ENCODE measurements at places on chromosomes 5 and 9.

GRCh38 chr9:135491764-135492163 is 8.7 kb upstream of the MRPS2 start:
- DNase-seq = no peak

DNA sequence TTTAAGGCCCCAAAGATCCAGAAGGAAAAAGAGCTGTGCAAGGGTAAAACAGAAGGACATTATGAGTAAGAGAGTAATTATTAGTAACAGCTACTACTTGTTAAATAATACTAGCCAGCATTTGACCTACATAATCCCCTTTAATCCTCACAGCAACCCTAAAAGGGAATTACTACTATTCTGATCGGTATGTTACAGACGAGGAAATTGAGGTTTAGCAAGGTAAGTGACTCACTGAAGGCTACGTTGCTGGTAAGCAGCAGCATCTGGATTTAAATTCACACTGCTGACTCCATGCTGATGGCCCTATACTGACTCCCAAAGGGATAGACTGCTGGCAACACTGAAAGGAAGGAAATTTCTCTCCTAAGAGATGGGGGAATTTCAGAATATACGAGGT is 3.7 kb upstream of the FSD1L start:
- no peak for DNase-seq

DNA sequence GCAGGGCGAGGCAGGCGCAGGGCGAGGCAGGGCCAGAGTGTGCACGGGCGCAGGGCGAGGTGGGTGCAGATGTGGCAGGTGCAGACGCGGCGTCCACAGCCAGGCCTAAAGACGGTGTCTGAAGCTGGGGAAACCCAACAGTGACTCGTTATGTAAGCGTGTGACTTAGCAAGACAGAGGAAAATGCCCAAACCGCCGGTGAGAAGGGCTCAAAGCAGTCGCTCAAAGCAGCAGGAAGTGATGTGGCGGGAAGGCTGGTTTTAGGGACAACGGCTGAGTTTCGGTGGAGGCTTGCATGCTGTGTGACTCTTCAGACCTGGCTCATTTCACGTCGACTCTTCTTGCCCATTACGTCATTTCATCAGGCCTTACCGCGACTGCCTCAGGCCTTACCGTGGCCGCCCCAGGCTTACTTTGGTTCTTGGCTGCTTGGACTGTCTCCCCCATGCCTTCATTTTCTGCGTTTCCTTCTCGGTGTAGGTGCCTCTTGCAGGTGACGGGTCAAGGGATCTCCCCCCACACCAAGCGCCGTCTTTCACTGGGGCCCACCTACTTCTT is 50.5 kb upstream of the EXOC3 start:
- DNase-seq = peak; percentile 78

DNA sequence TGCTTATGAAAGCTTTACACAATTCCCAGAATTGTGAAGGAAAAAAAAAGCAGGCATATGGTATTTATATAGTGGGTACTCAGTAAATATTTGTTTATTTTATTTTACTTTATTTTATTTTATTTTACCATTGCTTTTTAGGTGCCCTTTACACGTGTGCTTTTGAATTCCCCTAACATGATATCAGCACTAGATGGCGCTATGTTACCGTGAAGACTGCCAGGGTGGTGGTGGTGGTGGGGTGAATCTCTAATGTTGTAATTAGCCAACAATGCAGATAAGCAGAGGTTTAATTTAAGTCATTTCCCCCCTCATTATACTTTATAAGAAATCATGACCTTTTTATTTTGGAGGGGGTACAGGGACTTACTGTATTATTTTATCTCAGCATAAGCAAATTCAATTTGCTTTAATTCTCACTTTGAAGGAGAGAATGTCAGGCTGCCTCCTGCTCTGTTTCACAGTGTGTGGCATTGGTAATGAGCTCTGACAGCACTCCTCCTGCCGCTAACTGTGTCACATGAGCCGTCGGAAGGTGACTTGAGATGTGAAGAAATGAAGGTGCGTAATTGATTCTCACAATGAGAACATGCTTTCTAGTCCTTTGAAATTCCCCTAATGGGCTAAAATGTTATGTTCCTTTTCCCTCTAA is 165.6 kb downstream of the YTHDC2 start:
- no peak for DNase-seq

GRCh38 chr5:128154943-128155342 is 71.4 kb downstream of the SLC12A2 start:
- DNase-seq = no peak

- DNase-seq = no peak
Measured at GRCh38 chr5:2867373-2867933, 116.0 kb upstream of the IRX2 start.

- no peak for DNase-seq
Measured at GRCh38 chr5:122401976-122402725, 90.1 kb downstream of the SNCAIP start.

- DNase-seq = no peak
Measured at GRCh38 chr9:105701145-105701544, 6.8 kb downstream of the TMEM38B start.

GRCh38 chr5:135737701-135738563 is 96.5 kb upstream of the SLC25A48 start:
- no peak for DNase-seq

DNA sequence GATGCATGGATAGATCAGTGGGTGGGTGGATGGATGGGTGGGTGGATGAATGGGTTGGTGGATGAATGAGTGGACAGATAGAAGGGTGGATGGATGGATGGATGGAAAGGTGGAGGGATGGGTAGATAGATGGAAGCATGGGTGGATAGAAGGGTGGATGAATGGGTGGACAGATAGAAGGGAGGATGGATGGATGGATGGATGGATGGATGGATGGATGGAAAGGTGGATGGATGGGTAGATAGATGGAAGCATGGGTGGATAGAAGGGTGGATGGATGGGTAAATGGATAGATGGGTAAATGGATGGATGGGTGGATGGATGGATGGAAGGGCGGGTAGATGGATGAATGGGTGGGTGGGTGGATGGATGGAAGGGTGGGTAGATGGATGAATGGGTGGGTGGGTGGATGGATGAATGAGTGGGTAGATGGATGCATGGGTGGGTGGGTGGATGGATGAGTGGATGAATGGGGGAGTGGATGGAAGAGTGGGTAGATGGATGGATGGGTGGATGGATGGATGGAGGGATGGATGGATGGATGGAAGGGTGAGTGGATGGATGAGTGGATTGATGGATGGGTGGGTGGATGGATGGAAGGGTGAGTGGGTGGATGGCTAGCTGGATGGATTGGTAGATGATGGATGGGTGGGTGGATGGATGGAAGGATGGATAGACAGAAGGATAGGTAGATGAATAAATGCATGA is 87.7 kb upstream of the ASS1 start:
- DNase-seq = no peak

DNA sequence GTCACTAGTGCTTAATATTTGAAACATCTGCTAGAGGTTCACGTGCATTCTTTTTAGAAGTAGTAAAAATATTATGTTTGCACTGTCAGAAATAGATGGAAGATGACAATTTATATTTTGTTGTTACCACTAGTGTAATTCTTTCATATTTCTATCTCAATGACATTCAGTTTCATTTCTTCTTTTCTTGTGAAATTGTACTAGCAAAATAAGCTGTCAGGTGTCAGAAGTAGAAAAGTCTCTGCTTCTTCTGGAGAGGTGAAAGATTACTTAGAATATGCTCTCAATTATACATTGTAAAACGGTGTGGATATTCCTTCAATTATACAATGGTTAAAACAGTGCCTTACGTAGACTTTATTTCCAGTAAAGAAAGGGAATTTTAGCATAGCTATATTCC is 395.4 kb downstream of the CSNK1G3 start:
- no peak for DNase-seq

DNA sequence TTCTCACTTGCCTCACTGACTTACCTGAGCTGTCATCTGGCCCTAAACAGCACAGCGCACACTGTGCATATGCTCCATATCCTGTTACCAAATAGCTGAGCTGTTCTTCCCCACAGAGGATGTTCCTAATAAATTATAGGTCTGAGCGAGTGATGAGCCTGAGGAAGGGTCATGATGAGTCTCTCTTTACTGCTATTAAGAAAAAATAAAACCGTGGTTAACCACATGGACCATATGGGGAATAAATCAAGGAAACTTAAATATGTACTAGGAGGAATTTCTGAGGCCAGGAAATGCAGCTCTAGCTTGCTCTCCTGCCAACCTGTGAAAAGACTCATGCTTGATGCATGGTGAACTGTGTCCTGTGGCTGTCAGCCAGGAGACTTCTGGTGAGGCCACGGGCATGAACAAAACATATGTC is 424.8 kb upstream of the DMAC1 start:
- no peak for DNase-seq

- DNase-seq = no peak
Measured at GRCh38 chr5:113255105-113255504, 179.7 kb downstream of the TSSK1B start.

- DNase-seq = no peak
Measured at GRCh38 chr9:76900884-76901440, 5.0 kb downstream of the PRUNE2 start.

- no peak for DNase-seq
Measured at GRCh38 chr5:130289132-130290088, 385.1 kb downstream of the CHSY3 start.

DNA sequence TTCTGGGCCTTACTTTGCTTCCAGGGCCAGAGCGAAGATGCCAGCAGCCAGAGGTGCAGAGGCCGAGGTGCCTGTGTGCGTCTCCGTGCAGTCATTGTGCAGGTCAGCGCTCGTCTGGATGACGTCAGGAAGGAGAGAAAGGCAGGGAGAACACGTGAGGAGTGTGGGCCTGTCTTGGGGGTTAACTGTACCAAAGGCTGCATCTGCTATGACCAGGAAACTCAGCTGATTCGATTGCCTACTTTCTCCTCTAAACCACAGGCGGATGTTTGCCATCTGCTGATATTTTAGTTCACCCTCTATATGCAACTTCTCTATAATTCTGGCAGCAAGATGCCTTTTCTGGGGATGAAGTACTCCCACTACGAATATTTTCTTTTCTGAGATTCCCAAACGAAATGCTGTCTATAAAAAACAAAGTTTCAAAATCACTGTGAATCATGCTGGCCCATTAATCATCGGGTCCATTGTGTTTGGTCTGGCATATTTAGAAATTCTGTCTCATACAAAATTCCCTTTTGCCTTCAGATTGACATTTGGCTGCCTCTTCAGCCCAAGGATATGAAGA is 24.8 kb downstream of the PCSK1 start:
- DNase-seq = no peak

DNA sequence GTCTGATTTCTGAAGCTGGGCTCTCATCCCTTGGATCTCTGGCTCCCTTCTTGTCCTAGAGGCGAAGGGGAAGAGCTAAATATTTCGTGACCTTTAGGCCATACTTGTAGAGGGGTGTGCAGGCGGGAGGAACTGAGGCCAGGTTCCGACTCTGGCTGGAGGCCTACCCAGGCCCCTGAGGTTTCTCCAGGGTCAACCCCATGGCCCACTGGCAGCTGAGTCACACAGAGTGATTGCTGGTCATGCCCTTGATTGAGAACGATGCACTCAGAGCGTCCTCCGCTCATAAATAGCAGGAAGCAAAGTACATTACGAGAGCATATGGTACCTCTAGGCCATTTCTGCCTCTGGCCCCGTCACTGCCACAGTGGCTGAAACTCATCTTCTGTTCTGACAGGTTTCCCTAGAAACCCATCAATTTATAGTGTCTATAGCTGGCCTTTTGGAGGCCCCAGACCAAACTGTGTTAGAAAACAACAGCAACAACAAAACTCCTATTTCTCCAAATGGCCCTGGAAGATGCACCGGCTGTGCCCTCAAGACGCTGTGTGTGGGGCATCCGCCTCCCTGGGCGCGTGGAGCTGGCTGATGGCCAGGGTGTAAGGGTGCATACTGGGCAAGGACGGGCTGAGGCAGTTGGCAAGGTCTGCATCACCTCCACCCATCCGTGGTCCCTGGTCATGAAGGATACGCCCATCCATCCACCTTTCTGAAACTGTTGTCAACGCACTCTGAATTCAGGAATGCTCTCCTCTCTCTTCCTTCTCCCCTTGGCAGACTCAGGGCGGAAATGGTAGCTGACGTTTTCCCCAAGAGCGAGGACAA is 32.9 kb upstream of the FCN1 start:
- no peak for DNase-seq

- no peak for DNase-seq
Measured at GRCh38 chr9:123511326-123512277, 155.6 kb downstream of the CRB2 start.

DNA sequence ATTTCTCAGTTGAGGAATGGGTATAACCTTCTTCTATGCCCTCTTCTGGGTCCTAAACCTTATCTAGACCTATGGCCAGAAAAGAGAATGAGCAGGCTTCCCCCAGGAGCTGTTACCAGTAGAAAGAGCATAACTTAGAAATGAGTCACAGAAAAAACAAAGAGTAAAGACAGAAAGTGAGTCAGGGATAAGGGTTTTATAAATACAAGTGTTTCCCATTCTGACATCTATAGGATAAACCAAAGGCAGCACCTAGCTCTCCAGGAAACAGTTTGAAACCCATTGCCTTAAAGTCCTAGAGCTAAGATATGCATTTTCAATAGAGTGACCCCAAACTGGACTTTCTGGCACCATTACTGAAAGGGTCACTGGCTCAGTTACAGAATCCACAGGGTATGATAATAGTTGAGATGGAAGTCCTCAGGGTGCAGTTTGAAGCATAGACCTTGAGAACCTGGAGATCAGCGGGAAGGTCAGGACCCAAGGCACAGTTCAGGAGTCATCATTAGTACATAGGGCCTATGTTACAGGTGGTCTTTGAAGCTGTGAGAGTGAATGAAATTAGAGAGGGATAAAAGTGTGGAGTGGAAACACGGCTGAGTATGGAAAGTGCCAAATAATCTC is 42.7 kb upstream of the LIFR start:
- no peak for DNase-seq

- no peak for DNase-seq
Measured at GRCh38 chr9:105572455-105572854, 14.5 kb downstream of the FKTN start.

DNA sequence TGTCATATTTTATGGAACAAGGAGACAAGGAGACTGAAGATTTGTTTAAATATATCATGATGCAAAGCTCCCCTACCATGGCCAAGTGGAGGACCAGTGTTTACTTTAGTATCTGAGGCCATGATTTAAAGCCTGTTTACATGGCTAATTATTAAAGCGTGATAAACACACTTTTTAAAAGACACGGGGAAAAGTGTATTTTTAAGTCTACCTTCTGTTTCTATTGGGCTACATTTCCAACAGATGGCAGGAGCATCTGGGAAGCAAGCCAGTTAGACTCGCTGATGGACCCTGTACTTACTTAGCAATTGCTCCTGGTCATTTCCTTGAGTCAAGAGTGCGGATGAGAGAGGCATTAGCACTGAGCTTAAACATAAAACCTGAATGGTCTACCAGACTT is 480.3 kb upstream of the SEMA6A start:
- DNase-seq = no peak

All from stimulated activated CD4-positive, alpha-beta T cell treated with anti-CD3 and anti-CD28 coated beads, Interleukin-4, amount 100 ng/mL, for 1 hour (primary cell).